ENCODE measurements at places on chromosomes 2 and 18.

- no peak for DNase-seq
Measured at GRCh38 chr2:1781291-1782080, 37.2 kb upstream of the PXDN start.

DNA sequence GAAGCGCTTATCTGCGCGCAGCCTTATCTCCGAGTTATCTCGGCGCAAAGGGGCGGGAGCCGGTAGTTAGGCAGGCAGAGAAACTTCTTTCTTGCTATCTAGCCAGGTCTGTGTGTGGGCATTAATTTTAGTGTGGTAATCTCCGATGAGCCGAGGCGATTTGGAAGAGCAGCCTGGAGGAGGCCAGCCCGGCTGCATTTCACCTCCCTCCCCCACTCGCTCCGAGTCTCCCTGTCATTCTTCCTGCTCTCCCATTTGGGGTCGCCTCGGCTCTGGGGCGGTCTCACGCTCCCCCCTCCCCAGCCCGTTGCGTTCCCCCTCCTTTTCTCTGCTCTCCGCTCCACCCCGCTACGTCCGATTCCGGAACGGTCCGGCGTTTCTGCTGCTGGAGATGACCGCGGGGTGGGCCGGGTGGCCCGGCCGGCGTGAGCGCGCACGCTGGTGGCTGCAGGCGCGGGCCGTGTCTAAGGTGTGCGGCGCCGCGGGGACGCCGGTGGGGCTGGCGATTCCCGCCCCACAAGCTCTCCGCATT is 566 bp downstream of the GATA6 start:
- no peak for DNase-seq

- no peak for DNase-seq
Measured at GRCh38 chr2:63865159-63865799, 23.6 kb downstream of the UGP2 start.

- no peak for DNase-seq
Measured at GRCh38 chr18:57698571-57699276, 77.1 kb upstream of the NARS1 start.

DNA sequence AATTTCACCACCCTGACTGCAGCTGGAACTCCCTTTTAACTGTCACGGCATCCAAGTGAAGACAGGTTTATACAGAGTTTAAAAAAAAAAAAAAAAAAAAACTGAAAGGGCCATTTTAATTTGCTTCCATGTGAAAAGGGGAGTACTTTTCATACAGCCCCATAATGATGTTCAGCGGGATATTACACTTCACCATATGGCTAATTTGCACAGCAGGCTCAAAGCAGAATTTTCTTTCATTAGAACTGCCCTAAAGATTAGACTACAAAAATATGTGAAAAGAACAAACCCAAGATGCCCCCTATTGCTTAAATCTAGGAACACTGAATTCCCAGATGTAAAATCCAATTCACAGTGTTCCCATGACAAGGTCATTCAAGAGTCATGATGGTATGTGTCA is 301.8 kb downstream of the EXOC6B start:
- DNase-seq, result no peak
